ENCODE measurements at places on chromosomes 3 and 15. TPM values are rescaled to one million over a fixed set of nuclear protein-coding genes. Genes with fewer than 3 reads are reported as not detected.

Gene IQCF6
- not detected for total RNA-seq

Gene GOLGA6L7
- total RNA-seq = not detected

Gene CAND2
- total RNA-seq = 26.8 TPM

Gene ARHGAP31
- 25.9 TPM for total RNA-seq

Gene DAZL
- not detected for total RNA-seq

Gene IQGAP1
- total RNA-seq = 212 TPM

Gene USP4
- total RNA-seq = 18.2 TPM

Gene WDR49
- 7.9 TPM for total RNA-seq

Gene GALNT15
- total RNA-seq = 146 TPM

Data from esophagus muscularis mucosa (tissue), 4 donors.